ENCODE measurements at places on chromosomes 11 and 22.
A peak's percentile ranks its signal among the peaks of the same experiment; 100 is the strongest.

DNA sequence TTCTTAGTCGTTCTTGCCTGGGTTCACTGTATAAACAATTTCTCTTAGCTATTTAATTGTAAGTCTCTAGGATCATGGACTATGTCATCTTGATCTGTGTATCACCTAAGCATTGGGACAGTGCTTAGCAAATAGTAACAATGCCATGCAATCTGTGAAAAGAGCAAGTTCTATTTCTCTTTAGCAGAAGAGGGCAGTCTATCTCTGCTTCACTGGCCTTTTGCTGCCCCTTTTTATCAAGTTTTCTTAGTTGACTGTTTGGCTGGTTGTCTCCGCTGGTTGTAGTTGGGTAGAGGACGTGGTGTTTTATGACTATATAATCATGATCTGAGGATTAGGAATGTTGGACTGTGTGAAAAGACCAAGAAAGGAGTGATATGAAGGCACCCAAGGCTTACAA, 315.0 kb downstream of the JRKL start:
- DNase-seq = no peak

- no peak for DNase-seq
Measured at GRCh38 chr22:31627223-31627731, 34.7 kb downstream of the PISD start.

GRCh38 chr22:41009222-41009948, 58.2 kb downstream of the RBX1 start:
- no peak for DNase-seq

- DNase-seq = no peak
Measured at GRCh38 chr11:128284634-128285033, 302.7 kb downstream of the ETS1 start.

DNA sequence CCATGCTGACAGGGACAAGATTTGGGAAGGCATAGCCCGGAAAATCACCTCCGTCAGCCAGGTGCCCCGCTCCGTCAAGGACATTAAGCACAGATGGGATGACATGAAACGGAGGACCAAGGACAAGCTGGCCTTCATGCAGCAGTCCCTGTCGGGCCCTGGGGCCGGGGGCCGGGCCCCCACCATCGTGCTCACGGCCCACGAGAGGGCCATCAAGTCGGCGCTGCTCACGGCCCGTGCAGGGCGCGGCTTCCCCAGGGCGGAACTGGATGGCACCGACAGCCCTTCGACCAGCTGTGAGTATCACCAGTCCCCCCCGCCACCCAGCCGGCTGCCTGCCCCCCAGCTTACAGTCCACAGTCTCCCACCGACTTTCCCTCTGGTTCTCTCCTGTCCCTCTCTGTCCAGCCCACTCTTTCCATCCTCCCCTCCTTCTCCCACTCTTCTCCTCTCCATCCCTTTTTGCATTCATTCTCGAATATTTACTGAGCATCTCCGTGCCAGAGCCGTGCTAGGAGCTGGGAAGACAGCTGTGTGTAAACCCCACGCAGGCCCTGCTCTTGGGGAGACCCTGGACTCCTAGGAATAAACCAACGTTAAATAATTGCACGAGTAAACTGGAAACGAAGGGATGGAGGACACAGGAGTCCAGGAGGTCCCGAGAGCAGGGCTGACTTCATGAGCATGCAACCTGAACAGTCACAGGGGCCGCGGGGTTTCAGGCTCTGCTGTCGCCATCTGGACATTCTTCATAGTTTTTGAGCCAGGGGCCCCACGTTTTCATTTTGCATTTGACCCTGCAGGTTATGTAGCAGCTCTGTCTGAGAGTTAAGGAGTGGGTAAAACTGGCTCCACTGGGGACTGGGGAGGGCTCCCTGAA, 62.8 kb downstream of the PRDM11 start:
- DNase-seq = no peak

GRCh38 chr11:62352355-62353336, 15.4 kb downstream of the ASRGL1 start:
- DNase-seq = no peak

GRCh38 chr11:45852018-45852711, 4.9 kb downstream of the CRY2 start:
- peak; percentile 29 for DNase-seq

DNA sequence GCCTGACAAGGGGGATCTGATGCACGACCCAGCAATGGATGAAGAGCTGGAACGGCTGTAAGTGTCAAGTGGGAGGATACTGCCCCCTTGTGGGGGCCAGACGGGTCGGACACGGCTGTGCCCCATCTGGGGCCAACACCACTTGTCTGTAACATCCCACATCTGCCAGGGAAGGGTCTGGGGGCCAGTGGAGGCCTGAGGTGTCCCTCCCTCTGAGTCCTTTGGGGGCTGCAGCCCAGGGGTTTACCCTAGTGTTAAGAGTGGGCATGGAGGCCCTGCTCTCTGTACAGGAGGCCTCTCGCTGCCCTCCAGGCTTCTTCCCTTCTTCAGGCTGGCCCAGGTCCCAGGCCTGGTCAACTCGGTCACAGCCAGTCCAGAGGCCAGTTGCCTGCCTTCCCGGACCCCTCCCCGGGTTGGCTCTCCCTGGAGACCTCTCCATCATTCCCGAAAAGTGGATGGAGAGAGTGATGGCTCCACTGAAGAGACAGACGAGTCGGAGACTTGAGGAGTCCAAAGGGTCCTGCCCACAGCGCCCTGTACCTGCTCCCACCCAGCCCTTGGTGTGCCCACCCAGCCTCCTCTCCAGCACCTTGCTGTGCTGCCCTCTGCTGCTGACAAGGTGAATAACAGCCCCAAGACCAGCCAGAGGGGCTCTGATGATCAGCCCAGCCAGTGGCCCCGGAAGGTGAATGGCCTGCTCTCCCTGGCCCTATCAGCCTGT, 15.4 kb downstream of the ARFGAP2 start:
- DNase-seq = no peak

DNA sequence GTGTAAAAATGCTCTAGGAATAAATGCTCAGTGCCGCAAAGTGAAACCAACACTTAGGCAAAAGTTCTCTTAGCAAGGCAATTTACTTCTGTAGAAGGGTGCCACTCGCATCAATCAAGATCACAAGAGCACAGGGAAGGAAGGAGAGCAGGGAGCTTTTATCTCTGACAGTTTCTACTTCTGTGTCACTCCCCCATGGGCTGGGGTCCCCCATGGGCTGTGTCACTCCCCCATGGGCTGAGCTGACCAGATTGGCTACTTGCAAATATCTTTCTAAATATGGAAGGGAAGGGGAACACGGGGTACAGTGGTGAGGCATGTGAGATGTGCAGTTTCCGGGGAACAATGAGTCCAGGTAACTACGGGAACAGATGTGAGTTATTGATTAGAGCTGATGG, 397 bp downstream of the OR52N2 start:
- DNase-seq = no peak

DNA sequence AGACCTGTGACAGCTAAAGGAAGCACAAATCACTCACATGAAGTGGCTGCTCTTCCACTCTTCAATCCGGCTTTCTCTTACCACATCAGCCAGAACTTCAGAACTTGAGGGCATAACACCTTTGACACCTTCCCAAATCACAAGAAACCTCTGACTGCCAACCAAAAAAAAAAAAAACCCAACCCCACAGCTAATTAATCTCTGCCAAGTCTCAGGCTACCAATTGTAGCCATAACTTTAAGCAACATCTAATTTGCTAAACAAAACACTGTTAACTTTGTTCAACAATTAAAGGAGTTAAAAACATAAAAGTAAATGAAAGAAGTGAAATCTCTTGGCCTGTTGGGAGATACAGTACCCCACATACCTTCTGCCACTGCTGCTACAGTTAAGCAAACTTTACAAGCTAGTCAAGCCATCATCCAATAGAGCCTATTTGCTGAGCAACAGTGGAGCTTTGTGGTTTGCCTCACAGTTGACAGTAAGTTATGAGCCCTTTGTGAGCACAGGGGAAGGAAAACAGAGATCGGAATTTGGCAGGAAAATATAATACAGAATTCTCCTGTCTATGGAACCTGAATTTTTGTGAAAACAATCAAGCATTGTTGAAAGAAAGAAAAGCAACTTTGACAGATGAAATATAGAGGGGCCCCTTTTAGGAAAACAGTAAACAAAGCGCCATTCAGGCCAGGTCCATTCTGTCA, at the start of gene SOX6:
TSS of gene SOX6 (minus strand) at position 490 of the 704 bp plus-strand sequence. CDS start 15,298 bp downstream, outside the sequence.
- no peak for DNase-seq

DNA sequence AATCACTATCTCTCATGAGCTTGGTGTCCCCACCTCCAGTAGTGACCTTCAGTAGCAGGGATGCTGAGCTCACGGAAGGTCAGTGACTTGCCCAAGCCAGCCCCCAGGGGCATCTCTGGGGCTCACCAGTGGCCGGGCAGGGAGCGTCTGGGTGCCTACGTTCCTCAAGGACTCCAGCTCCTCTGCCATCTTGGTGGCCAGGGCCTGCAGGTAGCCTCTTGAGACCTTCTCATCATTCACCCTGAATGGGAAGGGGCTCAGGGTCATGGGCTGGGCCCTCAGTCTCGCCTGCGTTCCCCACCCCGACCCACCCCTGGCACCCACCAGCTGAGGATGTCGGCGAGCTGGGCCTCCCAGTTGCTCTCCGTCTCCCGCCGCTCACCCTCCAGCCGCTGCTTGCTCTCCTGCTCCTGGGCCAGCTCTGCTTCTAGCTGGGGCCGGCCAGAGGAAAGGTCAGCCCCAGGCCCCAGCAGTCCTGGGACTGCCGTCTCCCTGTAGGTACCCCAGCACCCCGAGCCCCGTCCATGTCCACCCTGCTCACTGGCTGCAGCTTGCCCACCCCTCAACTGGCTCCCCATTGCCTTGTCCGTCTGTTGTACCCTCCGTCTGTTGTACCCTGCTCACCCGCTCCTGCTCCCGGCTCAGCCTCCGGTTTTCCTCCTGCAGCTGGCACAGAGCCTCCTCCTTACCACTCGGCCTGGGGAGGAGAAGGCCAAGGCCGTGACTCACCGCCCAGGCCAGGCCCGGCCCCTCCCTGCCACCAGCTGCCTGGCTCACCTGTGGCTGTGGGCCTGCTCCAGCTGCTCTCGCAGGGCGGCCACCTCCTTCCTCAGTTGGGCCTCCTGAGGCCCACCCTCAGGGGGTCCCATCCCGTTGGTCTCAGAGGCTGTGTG, 9.5 kb downstream of the CDC42BPG start:
- no peak for DNase-seq

GRCh38 chr11:36118084-36118483, 171.1 kb downstream of the COMMD9 start:
- no peak for DNase-seq

DNA sequence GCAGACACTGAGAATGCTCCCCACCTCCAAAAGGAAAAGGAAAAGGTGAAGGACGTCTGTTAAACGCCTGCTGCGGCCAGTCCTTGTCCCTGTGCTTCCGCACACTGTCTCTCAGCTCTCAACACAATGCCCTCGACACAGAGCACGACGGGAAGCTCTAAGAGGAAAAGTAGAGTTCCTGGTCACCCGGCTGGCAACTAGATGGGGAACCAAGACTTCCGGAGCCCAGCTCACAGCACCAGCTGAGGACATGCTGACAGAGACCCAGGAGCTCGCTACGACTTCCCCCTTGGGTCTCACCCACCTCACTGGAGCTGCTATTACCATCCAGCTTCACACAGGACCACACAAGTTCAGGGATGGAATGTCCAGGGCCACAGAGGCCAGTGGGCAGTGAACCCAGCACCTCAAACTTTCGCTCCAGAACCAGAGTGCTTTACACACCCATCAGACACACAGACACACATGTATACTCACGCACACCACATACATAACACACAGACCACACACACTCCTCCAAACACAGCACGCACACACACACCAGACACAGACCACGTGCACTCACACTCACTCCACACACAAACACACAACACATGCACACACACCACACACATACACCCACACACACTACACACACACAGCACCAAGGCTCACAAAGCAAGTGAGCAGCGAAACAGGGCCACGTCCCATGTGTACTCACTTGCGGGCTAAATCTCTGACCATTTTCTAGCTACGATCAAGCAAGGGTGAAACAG, 9.6 kb downstream of the SULT4A1 start:
- DNase-seq = no peak

DNA sequence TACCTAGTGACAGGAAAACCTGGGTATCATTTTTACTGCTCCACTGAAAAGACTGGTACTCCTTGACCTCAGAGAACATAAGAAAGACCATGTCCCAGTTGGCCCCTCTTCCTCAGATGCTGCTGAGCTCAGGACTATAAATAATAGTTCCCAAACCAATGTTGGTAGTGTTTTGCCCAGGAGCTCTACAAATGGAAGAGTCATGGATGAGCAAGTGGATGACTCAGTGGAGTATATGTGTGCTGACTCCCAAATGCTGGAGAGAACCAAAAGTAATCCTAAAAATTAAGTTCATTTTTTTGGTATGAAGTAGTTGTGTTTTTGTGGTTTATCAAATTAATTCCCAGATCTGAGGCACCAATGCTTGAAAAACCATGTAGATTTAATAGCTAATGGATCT, 482.0 kb downstream of the KCNA4 start:
- no peak for DNase-seq

GRCh38 chr22:34669001-34669400, 397.0 kb upstream of the ISX start:
- DNase-seq = no peak

GRCh38 chr11:76763573-76764346, 19.4 kb upstream of the TSKU start:
- no peak for DNase-seq

- peak; percentile 42 for DNase-seq
Measured at GRCh38 chr22:20857838-20858614, 585 bp downstream of the PI4KA start.

GRCh38 chr11:66107600-66108510, 37.8 kb downstream of the PACS1 start:
- DNase-seq = no peak

Data from cerebellar nuclear complex (tissue), 1 donor.